CD4-positive, alpha-beta T cell treated with Interleukin-6 at 100 ng/mL for 8 hours (primary cell): ENCODE measurements at places on chromosomes 3 and 15.

GRCh38 chr3:193680220-193680619, 87.2 kb downstream of the OPA1 start:
- DNase-seq = no peak

GRCh38 chr15:99507504-99508310, 58.1 kb upstream of the MEF2A start:
- no peak for DNase-seq

DNA sequence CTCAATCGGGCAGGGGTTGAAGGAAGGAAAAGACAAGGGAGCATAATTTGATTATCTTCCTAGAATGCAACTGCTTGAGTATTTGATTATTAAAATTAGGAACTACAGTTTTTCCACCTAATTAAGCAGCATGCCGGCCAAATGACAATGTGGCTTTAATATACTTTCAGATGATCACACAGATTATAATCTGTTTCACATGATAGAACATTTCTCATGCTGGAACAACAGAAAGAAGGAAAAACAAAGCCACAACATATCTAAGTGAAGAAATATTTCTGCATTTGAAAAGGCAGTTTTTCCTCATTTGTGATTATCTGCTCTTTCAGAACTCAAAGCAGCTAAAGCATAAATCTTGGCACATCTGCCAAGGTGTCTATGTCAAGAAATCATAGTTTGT, 82.7 kb downstream of the STRIT1 start:
- DNase-seq = no peak

GRCh38 chr3:112675943-112676535, 35.1 kb upstream of the CCDC80 start:
- DNase-seq = no peak

DNA sequence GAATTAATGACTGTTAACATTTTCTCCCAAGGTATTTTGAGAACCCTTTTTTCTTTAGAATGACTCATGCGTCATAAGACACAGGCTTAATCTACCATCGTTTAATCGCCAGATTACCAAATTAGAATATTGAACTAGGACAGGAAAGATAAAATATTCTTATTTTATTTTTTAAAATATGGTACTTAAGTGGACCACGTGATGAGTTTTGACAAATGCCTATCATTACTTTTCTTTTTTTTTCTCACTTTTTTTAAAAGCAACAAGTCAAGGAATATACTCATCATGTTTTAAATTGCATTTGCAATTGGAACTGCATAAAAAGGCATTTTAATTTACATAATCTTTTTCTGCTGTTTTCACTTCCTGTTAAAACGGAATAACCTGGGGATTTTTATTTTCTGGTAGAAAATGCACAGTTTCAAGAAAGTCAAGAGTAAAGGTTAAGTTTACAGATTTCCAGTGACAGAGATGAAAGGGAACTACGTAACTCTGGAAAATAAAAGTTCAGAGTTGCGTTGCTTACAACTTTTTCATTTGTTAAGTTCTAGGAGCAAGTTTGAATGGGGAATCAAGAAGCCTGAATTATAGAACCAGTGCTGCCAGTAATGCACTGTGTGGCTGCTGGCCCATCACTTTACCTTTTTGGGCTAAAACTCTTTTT, 23.6 kb downstream of the SIAH2 start:
- no peak for DNase-seq

GRCh38 chr3:155744626-155745324, at the start of gene PLCH1:
Gene PLCH1, minus strand, starts transcription at chr3:155745071. Its CDS starts 40,847 bp downstream, at chr3:155704224.
- DNase-seq = peak; percentile 27

DNA sequence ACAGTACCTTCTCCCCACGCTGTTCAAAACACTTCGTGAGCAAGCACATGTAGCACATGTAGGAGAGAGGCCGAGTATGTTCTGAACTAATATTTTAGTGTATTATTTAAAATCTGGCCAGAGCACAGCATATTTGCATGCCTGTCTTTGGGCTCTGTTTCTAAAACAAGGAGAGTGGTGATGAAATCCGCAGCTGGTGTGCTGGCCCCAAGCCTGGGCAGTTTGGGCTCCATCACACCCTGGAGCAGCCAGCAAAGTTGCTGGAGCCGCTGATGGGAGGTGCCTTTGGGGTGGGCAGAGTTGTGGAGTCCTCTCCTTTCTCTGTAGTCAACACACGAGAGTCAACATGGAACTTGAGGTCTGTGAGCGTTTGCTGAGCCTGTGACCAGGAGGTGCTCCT, 116.6 kb downstream of the SLCO3A1 start:
- DNase-seq = no peak

GRCh38 chr3:106877627-106878026, 499.6 kb upstream of the CCDC54 start:
- DNase-seq = no peak

DNA sequence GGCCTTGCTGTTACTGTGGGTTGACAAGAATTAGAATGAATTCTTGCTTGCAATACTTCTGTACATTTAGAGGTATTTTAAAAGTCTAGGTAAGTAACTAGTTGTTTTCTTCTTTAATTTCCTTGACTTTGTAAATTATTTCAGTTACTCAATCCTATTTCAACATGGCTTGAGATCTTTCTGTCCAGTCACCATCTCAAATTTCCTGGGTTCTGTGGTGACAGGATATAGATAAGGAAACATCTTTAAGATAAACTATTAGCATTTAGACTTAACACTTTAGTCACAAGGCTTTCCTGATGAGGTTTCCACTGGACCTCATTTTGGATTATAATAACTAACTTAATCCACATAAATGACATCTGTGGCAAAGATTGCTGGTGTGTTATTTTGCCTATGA, 195.9 kb upstream of the DPH6 start:
- DNase-seq = no peak

GRCh38 chr3:195195321-195196209, 75.4 kb downstream of the XXYLT1 start:
- DNase-seq = no peak

DNA sequence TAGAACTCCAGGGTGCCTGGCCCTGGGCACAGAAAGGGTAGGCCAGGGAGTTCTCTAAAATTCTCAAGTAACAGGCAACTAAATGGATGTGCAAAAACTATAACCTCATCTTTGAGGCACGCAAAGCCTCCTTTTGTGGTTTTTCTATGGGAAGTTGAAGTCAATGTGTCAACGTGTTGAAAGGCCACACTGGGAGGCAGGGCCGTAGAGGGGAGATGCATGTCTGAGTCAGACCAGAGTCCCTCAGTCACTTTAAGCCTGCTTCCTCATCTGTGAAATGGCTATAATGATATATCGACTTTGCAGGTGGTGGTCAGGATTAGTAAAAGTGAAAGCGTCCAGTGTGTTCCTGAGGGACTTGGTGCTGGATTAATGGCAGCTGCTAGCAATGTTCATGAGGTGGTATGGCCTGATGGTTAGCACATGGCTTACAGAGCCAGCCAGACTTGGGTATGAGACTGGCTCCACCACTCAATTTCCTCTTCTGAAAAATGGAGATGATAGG, 17.0 kb downstream of the TGM5 start:
- no peak for DNase-seq

DNA sequence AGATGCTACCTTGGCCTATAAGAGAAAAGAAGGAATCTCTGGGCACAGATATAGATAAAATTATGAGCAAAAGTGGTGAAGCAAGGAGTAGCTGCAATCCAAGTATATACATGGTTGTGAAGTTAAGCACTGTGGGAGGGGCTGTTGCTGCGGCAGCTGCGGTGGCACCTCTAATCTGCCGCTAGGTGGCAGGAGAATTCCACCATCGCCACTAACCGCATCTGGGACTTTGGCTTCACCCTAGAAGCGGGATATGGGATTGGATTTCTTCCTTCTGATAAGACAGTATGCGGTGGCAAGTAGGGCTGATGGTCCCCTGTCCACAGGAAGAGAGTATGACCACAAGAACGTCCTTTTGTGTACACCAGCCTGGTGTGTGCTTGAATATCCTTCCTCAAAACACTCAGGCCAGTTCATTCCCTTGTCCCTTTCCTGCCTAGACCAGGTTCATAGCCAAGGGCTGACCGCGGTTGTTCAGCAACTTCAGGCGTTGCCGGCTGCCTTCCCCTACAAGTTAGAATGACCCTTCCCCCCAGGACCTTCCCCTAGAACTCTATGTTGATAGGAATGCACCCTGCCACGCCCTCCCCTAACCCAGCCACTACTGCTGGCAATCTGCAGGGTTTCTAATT, 5.1 kb downstream of the MAGEL2 start:
- DNase-seq = no peak

GRCh38 chr3:128427175-128427857, 39.4 kb downstream of the DNAJB8 start:
- no peak for DNase-seq

- no peak for DNase-seq
Observed at GRCh38 chr3:99901200-99901926, 83.7 kb downstream of the CMSS1 start.

GRCh38 chr3:29438580-29438979, 157.7 kb downstream of the RBMS3 start:
- no peak for DNase-seq

DNA sequence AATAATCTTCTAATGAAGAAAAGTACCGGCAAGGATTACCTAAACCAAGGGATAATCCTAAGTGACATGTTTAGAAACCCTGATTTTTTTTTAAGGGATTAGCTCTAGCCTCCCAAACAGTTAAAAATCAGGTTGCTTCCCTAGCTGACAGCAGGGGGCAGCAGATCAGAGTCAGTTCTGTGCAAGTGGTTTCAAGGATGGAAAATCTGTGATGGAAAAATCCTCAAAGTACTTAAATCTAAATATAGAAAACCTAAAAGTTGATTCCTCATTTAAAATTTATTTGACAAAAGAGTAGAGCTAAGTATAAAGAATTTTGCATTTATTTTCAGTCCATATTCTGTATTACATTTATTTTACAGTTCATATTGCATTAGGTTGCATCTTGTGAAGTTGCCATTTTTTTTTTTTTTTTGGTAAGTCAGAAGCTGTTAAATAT, 107.6 kb downstream of the PEX5L start:
- DNase-seq = peak; percentile 26

GRCh38 chr15:43128980-43129335, 4.4 kb upstream of the TMEM62 start:
- no peak for DNase-seq

DNA sequence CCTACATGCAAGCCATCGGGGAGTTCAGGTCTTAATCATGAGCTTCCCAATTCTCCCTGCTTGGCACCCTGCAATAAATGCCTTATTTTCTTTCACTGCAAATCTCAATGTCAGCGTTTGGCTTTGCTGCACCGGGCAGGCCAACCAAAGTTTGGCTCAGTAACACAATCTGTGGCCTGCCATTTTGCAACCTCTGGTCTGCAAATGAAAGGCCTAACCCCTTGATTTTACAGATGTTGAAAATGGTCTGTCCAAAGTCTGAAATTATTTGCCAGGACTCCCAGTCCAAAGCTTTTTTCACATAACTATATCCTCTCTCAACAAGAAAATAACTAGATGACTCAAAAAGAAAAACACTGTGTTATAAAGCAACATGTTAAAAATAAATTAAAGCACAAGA, 34.0 kb upstream of the LEKR1 start:
- DNase-seq = no peak

- DNase-seq = no peak
Observed at GRCh38 chr15:53670701-53671100, 88.8 kb downstream of the WDR72 start.

- no peak for DNase-seq
Observed at GRCh38 chr15:78734451-78735064, 76.7 kb downstream of the ADAMTS7 start.

- DNase-seq = no peak
Observed at GRCh38 chr3:11392014-11392859, 120.0 kb downstream of the ATG7 start.

DNA sequence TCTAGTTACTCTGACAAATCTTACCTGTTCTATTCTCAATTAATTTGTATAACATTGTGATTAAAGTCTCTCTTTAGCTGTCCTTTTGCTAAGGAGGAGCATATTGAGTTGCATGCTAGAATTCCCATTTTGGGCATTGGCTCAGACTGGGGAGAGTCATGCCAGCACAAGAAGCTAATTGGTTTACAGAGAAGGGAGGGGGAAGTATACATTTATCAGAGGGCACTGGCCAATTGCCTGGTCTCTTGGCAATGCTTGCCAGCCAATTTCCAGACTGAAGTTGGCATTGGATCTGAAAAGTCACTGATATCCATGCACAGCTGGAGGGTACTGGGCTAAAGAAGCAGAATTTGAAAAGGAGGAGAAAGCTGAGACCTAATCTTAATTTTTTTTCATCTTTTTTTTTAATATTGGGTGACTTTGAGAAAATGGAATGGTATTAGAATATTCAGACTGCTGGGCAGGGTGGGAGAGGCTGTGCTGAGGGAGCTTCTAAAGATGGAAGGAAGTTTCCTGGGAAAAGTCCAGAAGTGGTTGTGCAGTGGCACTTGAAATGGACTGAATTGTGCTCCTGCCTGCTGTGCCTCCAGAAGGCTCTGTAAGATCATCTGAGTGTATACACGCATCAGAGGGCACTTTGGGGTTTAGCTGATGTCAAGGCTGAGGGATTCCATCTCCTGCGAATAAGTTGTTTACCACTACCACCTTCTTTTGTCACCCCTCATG, 365.2 kb upstream of the DPH6 start:
- no peak for DNase-seq

GRCh38 chr3:118526758-118527513, 507.7 kb downstream of the IGSF11 start:
- no peak for DNase-seq

DNA sequence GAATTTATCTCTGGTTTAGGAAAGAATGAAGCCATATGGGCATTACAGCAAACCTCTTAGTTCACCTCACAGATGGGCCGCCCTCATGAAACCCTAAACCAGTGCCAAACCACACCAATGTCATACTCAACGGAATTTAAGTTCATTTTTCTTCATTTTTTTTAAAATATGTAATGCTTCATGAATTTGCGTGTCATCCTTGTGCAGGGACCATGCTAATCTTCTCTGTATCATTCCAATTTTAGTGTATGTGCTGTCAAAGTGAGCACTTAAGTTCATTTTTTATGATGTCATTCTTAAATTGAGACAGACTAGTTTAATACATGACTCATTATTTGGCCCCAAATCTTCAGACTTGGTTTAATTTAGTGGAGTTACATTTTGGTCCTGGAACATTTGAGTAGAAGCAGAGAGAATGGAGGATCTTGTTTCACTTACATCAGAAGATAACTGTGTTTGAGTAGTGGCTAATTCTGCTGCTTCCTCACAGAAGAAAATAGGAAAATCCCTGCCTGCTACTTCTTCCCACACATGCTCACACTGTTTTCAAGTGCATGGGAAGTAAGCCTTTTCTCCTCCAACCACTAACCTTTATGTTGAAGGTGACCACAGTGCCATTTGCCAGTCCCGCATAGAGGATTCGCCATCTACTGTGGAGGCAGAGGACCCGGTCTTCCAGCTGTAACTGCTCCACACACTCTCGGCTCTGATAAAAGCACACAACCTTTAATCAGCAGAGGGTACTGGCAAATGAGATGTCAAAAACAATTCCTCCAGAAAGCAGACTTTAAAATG, 63.3 kb downstream of the ZNF106 start:
- no peak for DNase-seq

GRCh38 chr3:51276046-51276445, 109.0 kb upstream of the MANF start:
- DNase-seq = no peak

GRCh38 chr3:65955792-65956477, 82.8 kb downstream of the MAGI1 start:
- no peak for DNase-seq
